GM12892 (cell line): ENCODE measurements at places on chromosomes 6 and 20.

- no peak for DNase-seq
These were observed 6.4 kb downstream of the CD2AP start for GRCh38 chr6:47483853-47484546.

DNA sequence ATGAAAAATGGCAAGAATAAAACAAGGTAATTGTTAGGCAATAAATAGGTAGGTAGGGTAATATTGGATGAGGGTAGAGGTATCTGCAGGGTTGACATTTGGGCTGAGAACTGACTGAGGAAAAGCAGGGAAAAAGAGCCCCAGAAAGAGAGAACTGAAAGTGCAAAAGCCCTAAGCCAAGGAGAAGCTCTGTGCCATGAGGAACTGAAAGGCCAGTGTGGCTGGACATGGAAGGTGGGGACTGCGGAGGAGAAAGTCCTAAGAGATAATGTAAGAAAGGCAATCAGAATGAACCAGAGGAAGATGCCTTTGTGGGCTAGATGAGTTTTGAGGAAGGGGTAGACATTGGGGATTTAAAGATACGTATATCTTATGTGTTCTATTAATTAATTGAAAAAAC lies 9.9 kb upstream of the HIVEP2 start:
- no peak for DNase-seq

GRCh38 chr20:41784209-41784958 lies 166.2 kb upstream of the CHD6 start:
- no peak for DNase-seq

DNA sequence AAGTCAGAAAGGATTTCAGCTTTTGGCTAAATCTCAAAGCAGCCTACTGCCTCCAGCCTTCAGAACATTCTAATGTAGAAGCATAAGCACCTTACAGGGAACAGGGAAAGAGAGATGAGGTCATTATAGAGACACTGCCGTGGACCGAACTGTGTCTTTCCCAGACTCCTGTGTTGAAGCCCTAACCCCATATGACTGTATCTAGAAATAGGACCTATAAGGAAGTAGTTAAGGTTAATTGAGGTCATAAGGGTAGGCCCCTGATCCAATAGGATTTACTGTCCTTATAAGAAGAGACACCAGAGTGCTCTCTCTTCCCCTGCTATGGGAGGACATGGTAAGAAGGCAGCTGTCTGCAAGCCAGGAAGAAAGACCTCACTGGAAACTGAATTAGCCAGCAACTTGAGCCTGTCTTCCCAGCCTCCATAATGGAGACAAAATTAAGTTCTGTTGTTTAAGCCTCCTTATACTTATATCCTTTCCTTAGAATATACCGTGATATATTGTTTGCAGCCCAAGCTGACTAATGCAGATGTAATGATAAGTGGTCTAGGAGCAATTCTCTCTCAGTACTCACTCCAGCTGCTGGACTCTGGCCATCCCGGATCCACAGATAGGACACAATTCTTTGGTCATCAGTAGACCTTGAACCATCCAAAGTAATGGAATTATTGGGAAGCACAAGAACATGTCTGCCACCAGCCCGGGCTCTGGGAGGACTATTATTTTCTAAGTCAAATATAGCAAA lies 71.4 kb downstream of the ALDH5A1 start:
- DNase-seq = no peak

DNA sequence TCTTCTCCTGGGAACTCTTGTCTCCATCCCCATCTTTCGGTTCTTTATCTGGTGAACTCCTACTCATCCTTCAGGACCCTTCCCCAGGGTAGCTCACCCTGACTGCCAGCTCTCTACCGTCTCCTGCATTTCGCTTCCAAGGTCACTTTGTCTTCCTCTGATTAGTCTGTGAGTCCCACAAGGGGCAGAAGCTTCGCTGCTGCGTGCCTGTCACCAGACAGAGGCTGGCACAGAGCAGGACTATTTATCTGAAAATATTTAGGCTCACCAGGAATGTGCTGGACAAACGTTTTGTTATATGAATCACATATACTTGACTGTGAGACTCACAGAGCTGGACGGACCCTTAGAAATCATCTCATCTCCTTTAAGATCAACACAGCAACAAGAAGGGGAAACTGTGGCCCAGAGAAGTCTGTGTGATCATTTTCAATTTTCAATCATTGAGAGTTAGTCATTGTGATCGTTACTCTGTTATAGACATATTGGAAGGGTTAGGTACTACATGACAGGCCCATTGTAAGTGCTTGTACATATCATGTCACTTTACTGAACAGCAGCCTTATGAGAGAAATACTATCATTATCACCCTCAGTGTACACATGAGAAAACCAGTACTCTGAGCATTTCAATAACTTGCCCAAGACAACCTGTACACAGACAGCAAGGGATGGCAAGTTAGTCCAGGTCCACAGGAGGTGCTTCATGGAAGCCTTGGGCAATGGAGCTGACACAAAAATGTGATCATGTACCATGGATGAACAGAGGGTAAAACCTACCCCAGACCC lies 51.4 kb downstream of the JPH2 start:
- no peak for DNase-seq

DNA sequence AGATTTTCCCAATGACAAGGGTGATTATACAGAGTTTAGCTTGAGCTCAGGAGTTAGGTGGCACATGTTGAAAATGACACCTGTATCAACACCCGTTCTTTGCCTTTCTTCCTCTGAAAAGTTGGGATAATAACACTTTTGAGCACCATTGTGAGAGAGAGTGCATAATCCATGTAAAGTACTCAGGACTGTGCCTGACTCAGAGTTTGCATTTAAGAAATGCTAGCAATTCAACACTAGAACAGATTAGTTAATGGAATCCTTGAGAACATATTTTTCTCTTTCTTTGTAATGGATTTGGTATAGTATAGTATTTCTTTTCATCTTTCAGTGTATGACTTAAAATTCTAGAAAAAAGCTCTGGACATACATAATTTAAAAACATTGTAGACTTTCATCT lies 449.2 kb downstream of the GJA1 start:
- no peak for DNase-seq
